Ascending aorta (tissue), 2 donors: ENCODE measurements at places on chromosomes 16 and 17. TPM values are rescaled to one million over a fixed set of nuclear protein-coding genes. Genes with fewer than 3 reads are reported as not detected.

The NME2 gene
- total RNA-seq, result 638 TPM

The CCL7 gene
- total RNA-seq, result not detected

The SPNS2 gene
- total RNA-seq, result 107 TPM

The CCL1 gene
- total RNA-seq, result not detected

The PLA2G10 gene
- total RNA-seq, result not detected

The RDM1 gene
- not detected for total RNA-seq

The MYH2 gene
- not detected for total RNA-seq

The KRT32 gene
- not detected for total RNA-seq

The CCDC154 gene
- total RNA-seq, result not detected

The CHCT1 gene
- not detected for total RNA-seq

The MILR1 gene
- 6.2 TPM for total RNA-seq

The UBALD2 gene
- 15.9 TPM for total RNA-seq

The HNF1B gene
- not detected for total RNA-seq

The CTRL gene
- total RNA-seq, result 0.43 TPM

The SNX20 gene
- total RNA-seq, result 3.2 TPM

The PKMYT1 gene
- not detected for total RNA-seq

The CA5A gene
- total RNA-seq, result not detected

The NPIPB5 gene
- total RNA-seq, result 78.3 TPM

The ZFPM1 gene
- total RNA-seq, result 5.5 TPM

The FLYWCH1 gene
- 74.3 TPM for total RNA-seq

The CD300A gene
- 21.9 TPM for total RNA-seq

The TMEM238L gene
- total RNA-seq, result not detected

The SPATA32 gene
- not detected for total RNA-seq

The MT4 gene
- not detected for total RNA-seq

The ASGR1 gene
- 3.9 TPM for total RNA-seq

The MAFG gene
- total RNA-seq, result 28.7 TPM

The PIRT gene
- total RNA-seq, result not detected

The GRAP gene
- 1.8 TPM for total RNA-seq

The HCRT gene
- total RNA-seq, result not detected

The TMIGD1 gene
- not detected for total RNA-seq

The NECAB2 gene
- not detected for total RNA-seq

The OR2C1 gene
- not detected for total RNA-seq

The TBC1D3H gene
- total RNA-seq, result not detected

The CSH1 gene
- total RNA-seq, result not detected

The HS3ST2 gene
- total RNA-seq, result 9.0 TPM

The GDPD1 gene
- total RNA-seq, result not detected

The KRTAP2-2 gene
- total RNA-seq, result not detected

The ABCA9 gene
- total RNA-seq, result 10.9 TPM

The KCTD5 gene
- total RNA-seq, result 10.5 TPM

The ERN1 gene
- 26.5 TPM for total RNA-seq
